ENCODE measurements at places on chromosomes 2 and 18.
A peak's percentile ranks its signal among the peaks of the same experiment; 100 is the strongest.

- no peak for DNase-seq
Observed at GRCh38 chr2:111663471-111664274, 220.3 kb downstream of the ANAPC1 start.

- no peak for DNase-seq
Observed at GRCh38 chr2:47503481-47504070, 100.6 kb downstream of the MSH2 start.

- no peak for DNase-seq
Observed at GRCh38 chr2:205860181-205860580, 177.9 kb downstream of the NRP2 start.

GRCh38 chr2:84041506-84041905 lies 417.6 kb downstream of the SUCLG1 start:
- DNase-seq: no peak

GRCh38 chr18:74507927-74508326 lies 11.8 kb downstream of the CNDP2 start:
- DNase-seq: no peak

GRCh38 chr2:64007924-64008323 lies 11.3 kb downstream of the VPS54 start:
- DNase-seq: no peak

GRCh38 chr2:72011370-72011689 lies 136.3 kb downstream of the CYP26B1 start:
- DNase-seq: no peak

- DNase-seq: no peak
Observed at GRCh38 chr2:39602616-39603015, 63.1 kb upstream of the TMEM178A start.

- no peak for DNase-seq
Observed at GRCh38 chr2:8045081-8045614, 636.7 kb upstream of the ID2 start.

DNA sequence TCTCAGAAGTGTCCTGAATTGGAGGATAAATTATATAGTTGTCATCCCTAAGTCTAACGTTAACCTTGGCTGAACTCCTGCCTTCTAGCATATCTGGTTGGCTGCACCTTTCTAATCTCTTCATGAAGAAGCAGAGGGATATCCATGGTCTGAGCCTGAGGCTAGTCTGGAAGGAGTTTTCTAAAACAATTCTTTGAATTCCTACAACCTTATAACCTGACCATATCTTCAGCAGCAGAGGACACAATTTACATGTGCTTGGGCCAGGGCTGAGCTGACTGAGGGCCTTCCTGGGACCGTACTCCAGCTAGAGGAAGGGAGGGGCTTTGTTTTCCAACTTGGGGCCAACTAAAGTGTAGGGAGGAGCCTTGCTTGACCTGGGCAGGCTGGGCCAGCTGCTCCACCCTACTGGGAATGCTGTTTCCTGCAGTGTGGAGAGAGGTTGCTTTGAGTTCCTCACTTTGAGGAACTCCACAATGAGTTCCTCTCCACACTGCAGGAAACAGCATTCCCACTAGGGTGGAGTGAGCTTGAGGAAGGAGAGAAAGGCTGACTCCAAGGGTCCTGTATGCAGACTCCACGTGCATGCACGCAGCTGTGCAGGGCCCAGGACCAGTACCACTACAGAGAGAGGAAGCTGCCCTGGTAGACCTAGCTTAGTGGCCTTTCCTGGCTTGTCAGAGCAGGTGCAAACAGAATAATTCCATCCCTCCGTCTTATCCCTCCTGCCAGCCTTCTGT lies 19.6 kb downstream of the CEP68 start:
- no peak for DNase-seq

GRCh38 chr2:40255103-40255502 lies 196.8 kb downstream of the SLC8A1 start:
- DNase-seq: no peak

DNA sequence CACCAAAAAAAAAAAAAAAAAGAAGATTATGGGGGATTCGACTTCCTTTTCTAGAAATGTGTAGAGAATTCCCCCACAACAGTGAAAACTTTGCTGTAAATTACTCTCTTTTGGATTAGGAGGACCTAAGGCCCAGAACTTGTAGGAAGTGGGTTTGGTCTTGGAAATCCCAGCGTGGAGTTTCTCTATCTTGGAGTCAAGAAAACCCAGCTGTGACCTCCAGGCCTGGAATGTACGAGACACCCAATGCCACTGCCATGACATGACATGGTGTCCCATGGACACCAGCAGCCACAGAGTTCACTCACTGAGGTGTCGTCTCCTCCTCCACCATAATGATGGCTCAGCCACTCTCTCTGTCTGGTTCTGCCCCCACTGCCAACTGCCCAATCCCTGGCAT lies 202.3 kb downstream of the ALPK2 start:
- DNase-seq: no peak

GRCh38 chr18:24502667-24503523 lies 42.5 kb downstream of the HRH4 start:
- DNase-seq: no peak

DNA sequence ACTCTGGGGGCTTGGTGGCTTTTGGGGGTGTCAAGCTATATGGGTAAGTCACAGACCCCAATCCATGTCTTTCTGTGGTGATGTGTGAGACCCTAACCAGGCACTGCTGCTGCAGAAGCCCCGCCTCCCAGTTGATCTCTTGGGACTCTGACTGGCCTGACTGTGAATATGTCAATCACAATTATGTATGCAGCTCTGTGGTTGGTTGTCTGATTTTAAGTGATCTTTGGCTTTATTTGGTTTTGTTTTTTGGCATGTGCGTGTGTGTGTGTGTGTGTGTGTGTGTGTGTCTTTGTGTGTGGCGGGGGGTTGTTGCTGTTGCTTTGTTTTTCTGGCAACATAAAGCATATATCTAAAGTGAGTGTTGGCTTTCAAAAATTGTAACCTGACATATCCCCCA lies 78.5 kb upstream of the GLS start:
- no peak for DNase-seq

DNA sequence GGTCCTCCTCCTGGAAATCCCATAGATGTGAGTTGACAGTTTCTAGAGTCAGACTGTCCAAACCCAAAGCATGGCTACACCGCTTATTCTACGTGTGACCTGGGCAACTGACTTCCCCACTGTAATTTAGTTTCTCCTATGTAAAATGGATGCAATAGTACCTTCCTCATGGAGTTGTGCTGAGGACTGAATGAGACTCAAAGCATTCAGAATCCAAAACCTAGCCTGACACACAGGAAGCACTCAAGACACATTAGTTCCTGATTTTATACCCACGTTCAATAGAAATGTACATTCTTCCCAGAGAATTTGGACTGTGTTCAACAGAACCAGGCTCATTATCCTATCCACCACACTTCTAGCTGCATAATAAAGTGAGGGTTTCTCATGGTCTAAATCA lies 88.8 kb downstream of the STK39 start:
- no peak for DNase-seq

GRCh38 chr2:86622519-86623042 lies 1.1 kb downstream of the RNF103 start:
- peak; percentile 3 for DNase-seq

GRCh38 chr2:86186431-86186830 lies 8.8 kb downstream of the IMMT start:
- DNase-seq: no peak

- DNase-seq: no peak
Observed at GRCh38 chr2:241216211-241216761, 27.8 kb downstream of the ANO7 start.

DNA sequence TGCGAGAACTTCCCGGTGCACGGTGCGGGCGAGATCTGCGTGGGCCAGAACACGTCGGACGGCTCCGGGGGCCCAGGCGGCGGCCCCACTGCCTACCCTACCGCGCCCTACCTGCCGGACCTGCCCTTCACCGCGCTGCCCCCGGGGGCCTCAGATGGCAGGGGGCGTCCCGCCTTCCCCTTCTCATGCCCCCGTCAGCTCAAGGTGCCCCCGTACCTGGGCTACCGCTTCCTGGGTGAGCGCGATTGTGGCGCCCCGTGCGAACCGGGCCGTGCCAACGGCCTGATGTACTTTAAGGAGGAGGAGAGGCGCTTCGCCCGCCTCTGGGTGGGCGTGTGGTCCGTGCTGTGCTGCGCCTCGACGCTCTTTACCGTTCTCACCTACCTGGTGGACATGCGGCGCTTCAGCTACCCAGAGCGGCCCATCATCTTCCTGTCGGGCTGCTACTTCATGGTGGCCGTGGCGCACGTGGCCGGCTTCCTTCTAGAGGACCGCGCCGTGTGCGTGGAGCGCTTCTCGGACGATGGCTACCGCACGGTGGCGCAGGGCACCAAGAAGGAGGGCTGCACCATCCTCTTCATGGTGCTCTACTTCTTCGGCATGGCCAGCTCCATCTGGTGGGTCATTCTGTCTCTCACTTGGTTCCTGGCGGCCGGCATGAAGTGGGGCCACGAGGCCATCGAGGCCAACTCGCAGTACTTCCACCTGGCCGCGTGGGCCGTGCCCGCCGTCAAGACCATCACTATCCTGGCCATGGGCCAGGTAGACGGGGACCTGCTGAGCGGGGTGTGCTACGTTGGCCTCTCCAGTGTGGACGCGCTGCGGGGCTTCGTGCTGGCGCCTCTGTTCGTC lies 1.7 kb downstream of the FZD7 start:
- no peak for DNase-seq

GRCh38 chr18:56165601-56166355 lies 472.6 kb downstream of the TXNL1 start:
- DNase-seq: no peak

DNA sequence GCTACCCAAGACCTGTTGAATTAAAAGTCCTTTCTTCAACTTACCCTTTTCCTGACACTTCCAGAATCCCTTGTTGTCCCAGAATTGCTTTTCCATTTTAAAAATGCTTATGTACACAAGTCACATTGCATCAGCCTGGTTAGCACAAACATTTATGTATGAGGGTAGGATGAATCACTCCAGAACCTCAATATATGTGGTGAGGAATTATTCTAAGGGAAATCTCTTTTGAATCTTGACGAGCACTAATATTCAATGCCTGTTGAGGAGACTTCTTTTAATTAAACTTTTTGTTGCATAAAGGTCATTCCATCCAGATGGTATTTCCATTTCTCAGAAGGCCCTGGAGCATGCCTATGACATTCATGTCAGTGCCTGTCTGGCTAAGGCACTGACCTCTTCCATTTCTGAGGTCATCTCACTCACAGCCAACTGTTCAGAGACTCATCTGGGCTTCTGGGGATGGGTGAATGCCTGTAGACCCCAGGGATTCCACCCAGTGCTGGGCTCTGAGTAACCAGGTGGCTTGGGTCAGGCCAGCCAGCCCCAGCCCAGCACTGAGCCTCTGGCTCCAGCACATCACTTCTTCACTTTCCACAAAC lies 28.2 kb downstream of the ACMSD start:
- no peak for DNase-seq

DNA sequence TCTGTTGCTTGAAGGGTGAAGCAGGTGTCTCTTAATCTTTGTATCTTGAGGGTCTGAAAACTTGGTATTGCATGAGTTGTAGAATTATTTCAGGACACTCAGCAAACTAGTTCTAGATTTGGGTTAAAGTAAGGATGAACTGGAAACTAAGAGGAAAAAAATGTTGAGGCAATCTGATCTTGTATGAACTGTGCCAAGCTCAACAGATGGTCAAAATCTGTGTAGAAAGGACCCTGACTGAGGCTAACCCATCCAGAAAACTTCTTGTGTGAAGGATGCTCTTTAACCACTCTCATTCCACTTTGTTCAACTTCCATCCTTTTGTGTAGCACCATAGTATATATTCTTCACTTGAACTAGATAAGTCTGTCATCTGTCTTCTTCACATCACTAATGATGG lies 861.7 kb downstream of the SLC4A3 start:
- no peak for DNase-seq

DNA sequence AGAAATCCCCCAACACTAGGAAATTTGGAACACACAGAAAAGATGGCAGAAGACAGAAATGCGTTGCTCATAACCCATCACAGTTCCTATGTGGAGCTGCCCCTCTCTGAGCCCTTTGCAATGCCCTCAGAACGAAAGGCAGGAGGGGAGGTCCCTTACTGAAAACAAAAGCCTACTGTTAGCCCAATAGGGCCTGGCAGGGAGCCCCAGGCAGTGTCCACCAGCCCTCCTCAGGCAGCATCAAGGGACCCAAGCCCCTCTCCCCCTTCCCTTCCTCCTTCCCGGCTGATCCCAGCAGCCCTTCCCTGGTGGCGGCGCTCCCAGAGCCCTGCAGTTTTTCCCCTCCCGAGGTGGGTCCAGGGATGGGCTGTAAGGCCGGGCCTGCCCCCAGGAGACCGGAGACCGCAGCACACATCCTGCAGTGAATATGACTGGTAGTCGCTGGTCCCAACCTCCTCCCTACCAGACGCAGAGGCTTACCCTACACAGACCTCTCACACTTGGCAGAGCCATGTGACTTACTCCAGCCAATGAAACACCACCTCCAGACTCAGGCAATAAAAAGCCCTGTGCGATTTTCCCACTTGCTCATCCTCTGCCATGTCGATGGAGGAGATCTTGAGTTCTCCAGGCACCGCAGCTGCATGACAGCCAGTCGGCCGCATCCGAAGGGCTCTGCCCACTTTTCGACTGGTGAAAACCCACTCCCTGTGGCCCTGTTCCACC lies 19.4 kb upstream of the DUSP2 start:
- no peak for DNase-seq

DNA sequence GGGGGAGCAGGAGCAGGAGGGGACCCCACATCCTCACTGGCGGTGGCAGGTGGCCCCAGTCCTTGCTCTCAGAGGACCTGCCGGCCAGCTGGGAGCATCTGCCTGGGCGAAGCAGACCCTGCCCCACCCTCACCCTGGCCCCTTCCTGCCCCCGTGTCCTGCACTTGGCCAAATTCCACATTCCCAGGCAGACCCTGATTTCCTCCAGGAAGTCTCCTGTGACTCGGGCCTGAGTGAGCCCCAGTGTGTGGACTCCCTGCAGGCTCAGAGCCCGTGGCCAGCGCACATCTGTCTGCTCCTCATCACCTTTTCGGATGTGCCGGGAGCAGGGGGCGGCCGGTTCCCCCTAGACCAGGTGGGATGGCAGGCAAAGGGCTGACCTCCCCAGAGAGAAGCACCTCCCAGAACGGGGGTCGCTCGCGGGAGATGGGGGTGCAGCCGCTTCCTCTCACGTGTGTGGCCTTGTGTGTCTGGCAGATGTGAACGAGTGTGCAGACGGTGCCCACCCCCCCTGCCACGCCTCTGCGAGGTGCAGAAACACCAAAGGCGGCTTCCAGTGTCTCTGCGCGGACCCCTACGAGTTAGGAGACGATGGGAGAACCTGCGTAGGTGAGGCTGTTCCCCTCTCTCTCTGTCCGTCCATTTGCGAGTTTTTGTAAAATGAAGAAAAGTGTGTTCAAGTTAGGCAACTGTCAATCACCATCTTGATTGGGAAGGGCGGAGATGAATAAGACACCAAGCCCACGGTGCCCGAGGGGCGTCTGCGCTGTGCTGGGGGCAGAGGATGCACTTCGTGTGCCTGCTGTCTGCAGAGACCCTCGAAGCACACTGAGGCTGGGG lies 90.4 kb downstream of the TPO start:
- no peak for DNase-seq

- no peak for DNase-seq
Observed at GRCh38 chr2:227826019-227826521, 12.4 kb downstream of the CCL20 start.
